Jurkat, Clone E6-1 (cell line): ENCODE measurements at places on chromosomes 5 and 9.

- no peak for DNase-seq
Measured at GRCh38 chr5:113292462-113292861, 142.3 kb downstream of the TSSK1B start.

GRCh38 chr9:116365056-116365471, 211.5 kb downstream of the PAPPA start:
- no peak for DNase-seq

- DNase-seq, result no peak
Measured at GRCh38 chr5:102664616-102665335, 90.3 kb upstream of the PAM start.

GRCh38 chr5:139461698-139462097, 845 bp downstream of the ECSCR start:
- no peak for DNase-seq

DNA sequence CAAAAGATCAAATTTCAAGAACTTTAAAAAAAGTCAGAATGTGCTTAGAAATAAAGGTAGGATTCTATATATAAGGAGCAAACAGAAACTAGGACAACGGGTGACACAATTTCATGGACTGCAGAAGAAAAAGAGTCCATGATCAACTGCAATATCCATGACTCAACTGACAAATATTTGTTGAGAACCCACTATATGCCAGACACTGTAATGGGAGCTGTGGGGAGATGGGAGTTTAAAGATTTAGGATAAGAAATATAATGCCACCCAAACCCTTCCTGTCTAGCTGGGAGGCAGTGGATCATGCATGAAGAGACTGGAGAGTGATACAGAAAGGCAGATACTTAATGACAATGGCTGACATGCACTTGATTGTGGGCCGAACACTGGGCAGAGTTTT, 27.6 kb upstream of the CCDC112 start:
- no peak for DNase-seq

DNA sequence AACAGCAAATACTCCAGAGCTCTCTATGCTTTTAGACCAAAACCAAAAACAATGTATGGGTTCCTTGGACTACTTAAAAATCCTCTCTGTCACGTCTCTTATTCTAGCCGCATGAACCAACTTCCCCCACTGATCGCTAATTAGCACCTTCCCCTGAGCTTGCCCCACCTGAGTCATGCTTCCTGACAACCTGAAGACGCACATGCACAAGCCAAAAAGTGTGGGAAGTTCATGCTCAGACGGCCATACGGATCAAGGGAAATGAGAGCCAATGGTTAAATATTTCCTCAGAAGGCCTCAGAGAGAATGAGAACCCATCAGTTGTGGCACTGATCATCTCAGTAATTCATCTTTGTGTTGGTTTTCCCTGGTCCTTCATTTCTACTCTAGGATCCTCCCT, 199.7 kb downstream of the BNC2 start:
- no peak for DNase-seq

DNA sequence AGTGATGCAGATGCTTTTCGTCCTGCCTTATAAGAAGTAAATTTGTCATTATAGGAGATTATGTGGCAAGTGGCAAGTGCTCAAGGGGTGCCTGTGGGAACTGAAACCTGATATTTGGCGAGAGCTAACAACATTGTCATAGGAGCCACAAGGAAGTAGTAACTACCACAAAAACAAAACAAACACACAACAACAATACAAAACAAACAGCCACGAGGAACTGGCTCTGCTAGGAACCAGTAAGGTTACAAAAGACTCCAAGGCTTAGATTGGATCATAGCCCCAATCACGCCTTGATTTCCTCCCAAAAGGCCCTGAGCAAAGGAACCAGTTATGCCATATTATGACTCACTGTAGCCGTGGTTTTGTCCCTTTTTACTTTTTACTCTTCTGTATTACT, 1045.2 kb downstream of the CDH12 start:
- no peak for DNase-seq
